ENCODE measurements at places on chromosomes 1 and 21.

DNA sequence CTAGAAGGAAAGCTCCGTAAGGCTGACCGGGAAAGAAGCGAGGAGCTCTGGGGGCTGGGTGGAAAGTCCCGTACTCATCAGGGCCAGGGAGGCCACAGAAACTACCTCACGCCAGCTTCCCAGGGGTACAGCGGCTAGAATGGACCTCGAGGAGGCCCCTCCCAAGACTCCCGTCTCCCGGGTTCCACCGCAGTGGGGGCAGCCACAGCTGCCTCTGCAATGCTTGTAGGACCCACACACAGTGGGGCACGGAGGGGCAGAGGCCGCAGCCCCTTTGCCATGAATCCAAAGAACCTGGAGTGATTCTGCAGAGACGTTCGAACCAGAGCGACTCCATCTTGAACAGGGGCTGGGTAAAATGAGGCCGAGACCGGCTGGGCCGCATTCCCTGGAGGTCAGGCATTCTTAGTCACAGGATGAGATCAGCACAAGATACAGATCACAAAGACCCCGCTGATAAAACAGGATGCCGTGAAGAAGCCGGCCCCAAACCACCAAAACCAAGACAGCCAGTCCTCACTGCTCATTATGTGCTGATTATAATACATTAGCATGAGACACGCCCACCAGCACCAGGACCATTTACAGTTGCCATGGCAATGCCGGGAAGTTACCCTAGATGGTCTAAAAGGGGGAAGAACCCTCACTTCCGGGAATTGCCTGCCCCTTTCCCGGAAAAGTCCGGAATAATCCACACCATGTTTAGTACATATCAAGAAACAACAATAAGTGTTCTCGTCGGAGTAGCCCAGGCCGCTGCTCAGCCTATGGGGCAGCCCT, 1.6 kb upstream of the ANKRD65 start:
- DNase-seq = no peak

DNA sequence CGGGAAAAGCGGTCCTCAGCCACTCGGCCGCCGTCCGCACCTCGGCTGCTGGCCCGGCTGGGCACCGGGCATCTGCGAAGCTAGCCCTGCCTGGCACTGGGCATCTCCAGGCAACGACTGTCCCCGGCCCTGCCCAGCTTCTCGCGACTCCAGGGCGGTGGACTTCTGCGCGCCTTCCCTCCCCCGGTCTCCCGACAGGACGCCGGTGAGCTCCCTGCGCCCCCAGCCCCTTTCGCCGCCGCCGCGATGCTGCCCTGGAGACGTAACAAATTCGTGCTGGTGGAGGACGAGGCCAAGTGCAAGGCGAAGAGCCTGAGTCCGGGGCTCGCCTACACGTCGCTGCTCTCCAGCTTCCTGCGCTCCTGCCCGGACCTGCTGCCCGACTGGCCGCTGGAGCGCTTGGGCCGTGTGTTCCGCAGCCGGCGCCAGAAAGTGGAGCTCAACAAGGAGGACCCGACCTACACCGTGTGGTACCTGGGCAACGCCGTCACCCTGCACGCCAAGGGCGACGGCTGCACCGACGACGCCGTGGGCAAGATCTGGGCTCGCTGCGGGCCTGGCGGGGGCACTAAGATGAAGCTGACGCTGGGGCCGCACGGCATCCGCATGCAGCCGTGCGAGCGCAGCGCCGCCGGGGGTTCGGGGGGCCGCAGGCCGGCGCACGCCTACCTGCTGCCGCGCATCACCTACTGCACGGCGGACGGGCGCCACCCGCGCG, 514 bp downstream of the FAM43B start:
- DNase-seq = no peak

GRCh38 chr1:47219001-47219400, 13.0 kb downstream of the TAL1 start:
- no peak for DNase-seq

- peak; percentile 38 for DNase-seq
These were observed 15.6 kb upstream of the AIM2 start for GRCh38 chr1:159092036-159092760.

DNA sequence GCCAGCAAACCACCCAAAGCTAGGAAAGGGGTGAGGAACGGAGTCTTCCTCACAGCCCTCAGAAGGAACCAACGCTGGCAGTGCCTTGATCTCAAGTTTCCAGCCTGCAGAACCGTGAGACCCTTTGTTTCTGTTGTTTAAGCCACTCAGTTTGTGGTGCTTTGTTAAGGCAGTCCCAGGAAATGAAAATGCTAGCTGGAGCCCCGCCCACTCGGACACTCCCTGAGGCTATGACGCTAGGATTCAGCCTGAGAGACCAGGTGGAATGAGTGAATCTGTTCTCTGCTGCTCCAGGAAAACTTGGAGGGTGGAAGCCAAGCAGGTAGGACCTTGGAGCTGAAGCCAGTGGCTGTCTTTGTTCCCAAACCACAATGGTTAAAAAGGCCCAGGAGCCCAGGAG, 196.5 kb upstream of the POU3F1 start:
- no peak for DNase-seq

GRCh38 chr1:43953361-43953760, 6.6 kb downstream of the IPO13 start:
- no peak for DNase-seq
